ENCODE measurements at places on chromosomes 13 and 19. TPM values are rescaled to one million over a fixed set of nuclear protein-coding genes. Genes with fewer than 3 reads are reported as not detected.

The KLHL1 gene
- total RNA-seq = 0.03 TPM

The ZNF93 gene
- total RNA-seq = 7.7 TPM

The FCGBP gene
- 0.19 TPM for total RNA-seq

The NCCRP1 gene
- not detected for total RNA-seq

The PALM gene
- total RNA-seq = 5.1 TPM

The QPCTL gene
- total RNA-seq = 18.7 TPM

The KIR2DL4 gene
- not detected for total RNA-seq

The HNRNPUL1 gene
- total RNA-seq = 217 TPM

The RSPH6A gene
- 0.41 TPM for total RNA-seq

Measured in A375 (cell line).